ENCODE measurements at places on chromosomes 5 and 9. TPM values are rescaled to one million over a fixed set of nuclear protein-coding genes. Genes with fewer than 3 reads are reported as not detected.

Gene WWC1
- total RNA-seq: 100 TPM

Gene ZDHHC11
- 20.9 TPM for total RNA-seq

Gene CTNNA1
- total RNA-seq: 182 TPM

Gene HSPB3
- total RNA-seq: not detected

Data from A549 treated with ZK216348 at 1 μM for 4 hours (cell line).